ENCODE measurements at places on chromosomes 11 and 22.

- DNase-seq: no peak
These were observed 92.3 kb upstream of the ZC3H12C start for GRCh38 chr11:110000850-110001249.

GRCh38 chr22:36085476-36086169 is 57.0 kb upstream of the RBFOX2 start:
- no peak for DNase-seq

- DNase-seq: no peak
These were observed 757 bp downstream of the SPI1 start for GRCh38 chr11:47377571-47378009.

GRCh38 chr11:94020777-94021481 is at the start of gene HEPHL1:
HEPHL1 (plus strand) TSS chr11:94021354; CDS start chr11:94021369, 15 bp downstream.
- DNase-seq: no peak

GRCh38 chr22:33821290-33821689 is 99.0 kb downstream of the LARGE1 start:
- no peak for DNase-seq

- no peak for DNase-seq
These were observed 17.1 kb upstream of the NXPE4 start for GRCh38 chr11:114612686-114613085.

DNA sequence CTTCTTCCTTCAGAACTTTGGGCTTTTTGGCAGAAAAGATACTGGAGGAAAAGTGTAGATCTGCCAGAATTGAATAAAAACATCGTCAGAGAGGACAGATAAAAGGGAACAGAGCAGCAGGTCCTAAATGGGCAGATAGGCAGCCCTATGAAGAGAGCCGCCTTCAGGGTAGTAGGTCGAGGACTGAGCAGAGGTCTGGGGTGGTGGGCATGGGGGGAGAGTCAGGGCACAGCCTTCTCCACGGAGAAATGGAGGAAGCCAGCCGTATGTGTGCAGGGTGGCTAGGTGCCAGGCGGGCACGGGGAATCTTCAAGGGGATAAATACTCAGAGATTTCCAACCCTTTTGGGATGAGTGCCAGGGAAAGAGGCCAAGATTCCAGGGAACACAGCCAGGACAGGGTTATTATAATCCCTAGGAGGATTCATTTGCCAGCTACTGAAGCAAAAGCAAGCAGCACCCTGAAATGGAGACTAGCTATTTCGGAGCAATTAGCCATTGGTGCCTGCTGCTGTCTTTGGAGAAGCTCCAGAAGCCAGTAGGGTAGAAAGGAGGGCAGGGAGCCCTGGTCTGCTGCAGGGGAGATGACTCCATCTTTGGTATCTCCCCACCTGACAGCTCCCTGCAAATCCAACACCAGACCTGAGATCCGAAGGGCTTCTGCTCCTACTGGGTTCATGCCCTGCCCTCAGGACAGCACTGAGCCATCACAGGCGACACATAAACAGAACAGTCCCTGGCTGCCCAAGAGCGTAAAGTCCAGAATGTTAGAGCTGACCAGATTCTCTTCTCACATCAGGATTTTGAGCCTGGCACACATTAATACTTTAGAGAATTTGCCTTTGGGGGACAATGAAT is 174.5 kb upstream of the NTM start:
- no peak for DNase-seq
